CD4-positive, alpha-beta T cell (primary cell): ENCODE measurements at places on chromosomes 7 and 10.

DNA sequence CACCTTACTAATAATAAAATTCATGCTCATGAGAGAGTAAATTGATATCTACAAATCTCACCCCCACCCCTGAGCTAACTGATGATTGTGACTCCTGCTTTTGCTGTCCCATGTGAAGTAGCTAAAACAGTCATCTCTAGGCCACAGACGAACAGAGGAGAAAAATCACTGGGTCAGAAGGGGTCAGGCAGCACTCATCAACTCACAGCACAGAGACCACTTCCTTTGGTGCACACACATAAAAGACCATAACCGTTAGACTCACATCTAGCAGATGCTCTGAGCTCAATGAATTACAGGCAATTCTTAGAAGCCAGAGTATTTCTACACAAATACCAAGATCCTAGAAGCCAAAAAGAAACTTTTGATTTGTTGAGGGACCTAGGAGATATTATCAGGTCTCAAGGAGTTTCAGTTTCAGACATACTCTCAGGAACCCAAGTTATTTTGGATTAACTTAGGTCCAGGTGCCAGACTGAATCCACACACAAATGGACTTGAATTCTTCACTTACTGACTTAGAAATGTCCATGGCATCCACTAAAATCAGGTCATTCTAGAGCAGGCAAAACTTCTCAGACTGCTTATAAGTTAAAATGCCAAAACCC, 65.0 kb upstream of the TES start:
- DNase-seq = peak; percentile 12

- no peak for DNase-seq
Measured at GRCh38 chr10:114102256-114102655, 58.6 kb downstream of the ADRB1 start.

- no peak for DNase-seq
Measured at GRCh38 chr7:150955519-150956394, 22.4 kb downstream of the KCNH2 start.

DNA sequence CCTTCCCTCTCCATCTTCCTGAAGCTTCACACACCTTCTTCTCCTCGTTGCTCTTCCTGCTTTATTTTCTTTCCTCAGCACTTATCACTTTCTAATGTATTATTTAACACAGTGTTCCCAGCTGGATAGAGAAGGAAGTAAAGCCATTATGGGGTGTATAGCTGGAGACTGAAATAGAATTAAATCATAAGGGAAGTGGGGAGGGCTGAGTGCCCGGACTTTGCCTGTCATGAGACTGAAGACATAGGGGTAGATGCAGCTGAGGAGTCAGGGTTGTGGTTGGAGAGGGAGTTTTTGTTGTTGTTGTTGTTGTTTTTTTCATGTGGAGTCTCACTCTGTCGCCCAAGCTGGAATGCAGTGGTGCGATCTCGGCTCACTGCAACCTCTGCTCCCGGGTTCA, 65.3 kb downstream of the GALNT11 start:
- DNase-seq = no peak

GRCh38 chr10:106436123-106436715, 728.3 kb downstream of the SORCS1 start:
- no peak for DNase-seq

- DNase-seq = no peak
Measured at GRCh38 chr10:117926491-117926890, 120.2 kb downstream of the RAB11FIP2 start.

DNA sequence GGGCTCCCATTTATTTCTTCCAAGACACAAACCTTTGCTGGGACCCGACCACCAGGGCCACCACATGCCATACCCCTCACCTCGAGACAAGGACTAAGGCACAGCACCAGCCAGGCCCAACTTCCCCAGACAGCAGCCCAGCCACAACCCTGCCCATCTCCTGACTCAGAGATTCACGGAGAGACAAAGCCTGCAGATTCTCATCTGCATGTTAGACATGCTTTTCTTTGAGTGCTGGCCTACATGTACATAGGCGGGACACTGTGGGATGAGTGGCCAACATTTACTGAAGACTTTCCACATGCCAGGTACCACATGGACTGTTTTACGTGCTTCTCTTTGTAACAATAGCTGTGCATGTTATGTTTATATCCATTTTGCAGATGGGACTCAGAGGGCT, 221.3 kb upstream of the ZMIZ1 start:
- DNase-seq = no peak
